ENCODE measurements at places on chromosomes 16 and 17.
A peak's percentile ranks its signal among the peaks of the same experiment; 100 is the strongest.

DNA sequence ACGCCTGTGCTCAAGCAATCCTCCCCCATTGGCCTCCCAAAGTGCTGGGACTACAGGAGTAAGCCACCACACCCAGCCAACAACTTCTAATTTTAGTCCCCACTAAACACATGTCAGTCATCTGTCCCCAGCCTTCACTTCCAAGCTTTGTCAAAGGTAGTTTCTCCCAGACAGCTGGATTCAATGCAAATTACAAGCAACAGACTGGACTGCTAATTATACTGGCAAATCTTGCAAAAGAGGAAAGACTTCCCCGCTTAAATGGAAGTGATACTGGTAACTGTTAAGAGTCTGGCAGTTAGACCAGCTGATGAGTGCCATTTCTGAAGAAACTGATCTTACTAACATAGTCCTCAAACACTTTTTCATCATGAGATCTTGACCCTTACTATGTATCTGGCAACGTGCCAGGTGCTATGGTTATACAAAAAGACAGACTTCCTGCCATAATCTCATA is 8.2 kb upstream of the GGA2 start:
- DNase-seq: no peak

GRCh38 chr17:59533694-59534093 is 31.7 kb upstream of the DHX40 start:
- no peak for DNase-seq

DNA sequence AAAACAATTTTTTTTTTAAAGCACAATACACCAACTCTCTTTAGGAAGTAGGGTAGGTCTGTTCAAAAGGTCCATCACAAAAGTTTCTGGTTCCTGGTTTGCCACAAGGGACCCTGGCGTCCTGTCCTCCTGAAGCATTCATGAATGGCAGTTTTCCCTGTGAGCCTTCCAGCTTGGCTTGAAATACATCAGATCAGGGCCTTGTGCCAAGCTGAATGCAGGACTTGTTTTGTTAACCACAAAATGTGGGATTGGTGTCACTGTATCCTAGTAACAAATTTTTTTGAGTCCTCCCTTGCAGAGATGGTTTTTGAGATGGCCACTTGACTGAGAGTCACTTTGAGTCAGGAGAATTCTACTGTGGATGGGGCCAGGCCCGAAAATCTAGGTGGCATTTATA is 3.9 kb downstream of the GNAO1 start:
- no peak for DNase-seq

- DNase-seq: peak; percentile 27
These were observed at the start of gene RTN4RL1 for GRCh38 chr17:2025220-2025621. Gene RTN4RL1, minus strand, starts transcription at chr17:2025334. Its CDS starts 469 bp downstream, at chr17:2024865.

GRCh38 chr17:36923814-36924221 is 13.5 kb upstream of the LHX1 start:
- peak; percentile 85 for DNase-seq

All from Calu3 (cell line).